Activated naive CD8-positive, alpha-beta T cell treated with anti-CD3 and anti-CD28 coated beads for 36 hours (primary cell): ENCODE measurements at places on chromosomes 2 and 18. TPM values are rescaled to one million over a fixed set of nuclear protein-coding genes. Genes with fewer than 3 reads are reported as not detected.
A peak's percentile ranks its signal among the peaks of the same experiment; 100 is the strongest.

Gene FAM161A
- total RNA-seq = 7.0 TPM

Gene RBM43
- 4.8 TPM for total RNA-seq

Gene PER2
- total RNA-seq = 15.3 TPM

Gene COL5A2
- 3.1 TPM for total RNA-seq

Gene CCDC121
- 0.60 TPM for total RNA-seq

DNA sequence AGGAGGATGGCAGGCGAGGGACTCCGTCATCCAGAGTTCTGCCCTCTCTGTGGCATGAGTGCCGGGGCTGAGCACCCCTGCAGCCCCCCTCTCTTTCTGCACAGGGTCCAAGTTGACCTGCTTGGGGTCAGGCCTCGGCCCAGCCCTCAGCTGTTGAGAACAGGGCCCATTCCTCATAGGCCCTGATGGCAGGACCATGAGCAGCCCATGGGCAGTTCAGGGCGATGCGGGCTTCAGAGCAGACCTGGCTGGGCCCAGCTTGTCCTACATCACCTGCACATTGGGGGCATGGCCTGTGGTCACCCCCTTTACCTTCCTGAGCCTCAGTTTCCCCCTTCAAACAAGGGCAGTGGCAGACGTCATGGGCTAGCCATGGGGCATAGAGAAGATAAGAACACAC, 238.1 kb downstream of the SEPTIN10 start:
- H3K27ac ChIP-seq = no peak overlapping the region
- H3K27me3 ChIP-seq = no peaks in the 10 kb centered on the region
- no peaks in the 10 kb centered on the region for H3K4me1 ChIP-seq
- H3K4me3 ChIP-seq = no peak overlapping the region
- DNase-seq = no peak
- peaks cover 2% of the 10 kb centered on the region for H3K36me3 ChIP-seq

DNA sequence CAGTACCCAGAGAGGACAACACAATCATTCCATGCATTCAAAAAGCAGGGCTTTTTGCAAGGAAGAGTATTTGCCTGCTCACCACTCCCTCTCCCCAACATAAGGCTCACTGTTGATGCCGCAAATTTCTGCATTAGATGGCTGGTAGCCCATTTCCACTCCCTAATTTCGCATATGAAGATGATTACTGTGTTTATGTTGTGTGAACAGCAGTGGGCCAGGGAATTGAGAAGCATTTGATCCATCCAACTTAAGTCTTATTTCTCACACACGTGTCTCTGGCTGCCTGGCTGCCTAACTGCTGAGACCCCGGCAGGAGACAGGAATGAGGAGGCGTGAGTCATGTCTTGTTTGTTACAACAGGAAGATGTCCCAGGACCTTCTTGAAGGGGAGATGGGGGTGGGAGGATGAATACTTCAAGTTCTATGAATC, 294.1 kb downstream of the ALK start:
- no peak for DNase-seq
- H3K4me1 ChIP-seq = no peaks in the 10 kb centered on the region
- no peak overlapping the region for H3K27ac ChIP-seq
- H3K36me3 ChIP-seq = no peaks in the 10 kb centered on the region

DNA sequence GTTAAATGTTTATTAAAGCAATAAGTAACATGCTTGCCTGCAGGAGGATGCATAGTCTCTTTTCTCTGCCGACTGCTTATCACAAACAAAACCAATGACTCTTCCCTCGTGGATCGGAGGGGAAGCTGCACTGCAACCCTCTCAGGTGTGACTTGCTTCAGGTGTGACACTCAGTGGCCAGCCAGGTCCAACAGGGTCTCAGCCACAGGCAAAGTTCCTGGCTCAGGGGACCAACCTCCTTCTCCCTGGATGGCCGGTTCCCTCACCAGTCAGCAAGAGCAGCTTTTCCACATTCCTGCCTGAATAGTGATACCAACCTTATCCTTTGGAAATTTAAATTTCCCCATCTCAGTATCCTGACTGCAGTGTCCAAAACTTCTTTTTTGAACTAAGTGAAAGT, 383.5 kb downstream of the CMPK2 start:
- H3K4me1 ChIP-seq = no peaks in the 10 kb centered on the region
- H3K27ac ChIP-seq = no peak overlapping the region
- H3K36me3 ChIP-seq = no peaks in the 10 kb centered on the region
- H3K27me3 ChIP-seq = no peaks in the 10 kb centered on the region
- no peak for DNase-seq
- H3K4me3 ChIP-seq = no peak overlapping the region

DNA sequence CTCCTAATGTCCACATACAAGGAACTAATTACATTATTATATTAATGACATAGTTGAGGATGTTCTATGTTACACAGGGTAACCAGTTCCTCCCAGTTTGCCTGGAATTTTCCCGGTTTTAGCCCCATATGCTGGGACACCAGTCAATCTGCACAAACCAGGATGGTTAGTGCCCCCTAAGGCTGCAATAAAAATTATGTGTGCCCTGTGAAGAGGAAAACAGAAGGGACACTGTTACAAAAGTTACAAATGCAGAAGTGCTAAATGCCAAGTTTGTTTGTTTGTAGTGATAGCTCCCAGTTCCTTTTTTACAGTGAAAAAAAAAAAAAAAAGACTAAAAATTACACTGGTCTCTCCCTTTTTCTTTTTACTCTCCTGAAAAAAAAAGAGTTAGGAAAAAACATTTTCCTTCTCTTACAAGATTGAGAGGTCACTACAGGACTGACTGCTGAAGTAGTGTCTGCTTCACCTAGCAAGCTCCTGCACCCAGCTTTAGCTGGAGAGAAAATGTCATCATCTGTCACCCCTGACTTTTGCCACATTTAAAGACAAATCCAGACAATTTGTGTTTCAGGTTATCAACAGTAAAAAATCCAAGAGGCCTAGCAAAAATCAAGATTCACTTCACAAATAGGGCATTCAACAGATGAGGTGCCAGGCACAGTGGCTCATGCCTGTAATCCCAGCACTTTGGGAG, 3.2 kb downstream of the ANKRD44 start:
- peaks cover 73% of the 10 kb centered on the region for H3K4me1 ChIP-seq
- H3K27me3 ChIP-seq = no peaks in the 10 kb centered on the region
- DNase-seq = no peak
- H3K4me3 ChIP-seq = peak overlapping the region; percentile 86

DNA sequence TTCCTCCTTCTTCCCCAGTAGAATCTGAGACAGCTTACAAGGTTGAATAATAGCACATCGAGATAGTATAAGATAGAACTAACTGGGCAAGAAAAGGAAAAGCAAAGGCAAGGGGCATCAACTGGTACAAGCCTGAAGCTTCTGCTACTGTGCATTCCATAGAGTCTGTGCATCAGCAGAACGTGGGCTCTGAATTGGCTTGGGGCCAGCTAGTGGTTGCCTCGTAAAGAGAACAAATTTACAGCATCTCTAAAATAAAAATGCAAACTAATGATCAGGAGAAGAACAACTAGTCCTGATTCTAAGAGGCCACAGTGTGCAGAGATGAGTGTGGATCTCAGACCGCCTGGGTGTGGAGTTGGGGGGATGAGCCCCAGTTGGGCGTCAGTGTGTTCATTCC, 36.6 kb downstream of the UPP2 start:
- H3K4me1 ChIP-seq = no peaks in the 10 kb centered on the region
- H3K36me3 ChIP-seq = no peaks in the 10 kb centered on the region
- no peak for DNase-seq

- no peak overlapping the region for H3K4me3 ChIP-seq
- H3K27me3 ChIP-seq = peaks cover 4% of the 10 kb centered on the region
- no peak overlapping the region for H3K27ac ChIP-seq
- H3K4me1 ChIP-seq = no peaks in the 10 kb centered on the region
- H3K36me3 ChIP-seq = no peaks in the 10 kb centered on the region
These were observed 105.9 kb upstream of the SIX2 start for GRCh38 chr2:45115181-45115580.

DNA sequence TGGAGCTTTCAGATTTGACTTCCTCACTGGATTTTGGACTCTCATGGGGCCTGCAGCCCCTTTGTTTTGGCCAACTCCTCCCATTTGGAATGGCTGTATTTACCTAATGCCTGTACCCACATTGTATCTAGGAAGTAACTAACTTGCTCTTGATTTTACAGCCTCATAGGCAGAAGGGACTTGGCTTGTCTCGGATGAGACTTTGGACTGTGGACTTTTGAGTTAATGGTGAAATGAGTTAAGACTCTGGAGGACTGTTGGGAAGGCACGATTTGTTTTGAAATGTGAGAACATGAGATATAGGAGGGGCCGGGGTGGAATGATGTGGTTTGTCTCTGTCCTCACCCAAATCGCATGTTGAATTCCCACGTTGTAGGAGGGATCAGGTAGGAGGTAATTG, 233.4 kb upstream of the GALNT5 start:
- H3K4me3 ChIP-seq = no peak overlapping the region
- H3K27ac ChIP-seq = no peak overlapping the region
- no peaks in the 10 kb centered on the region for H3K27me3 ChIP-seq
- no peaks in the 10 kb centered on the region for H3K36me3 ChIP-seq
- H3K4me1 ChIP-seq = no peaks in the 10 kb centered on the region

DNA sequence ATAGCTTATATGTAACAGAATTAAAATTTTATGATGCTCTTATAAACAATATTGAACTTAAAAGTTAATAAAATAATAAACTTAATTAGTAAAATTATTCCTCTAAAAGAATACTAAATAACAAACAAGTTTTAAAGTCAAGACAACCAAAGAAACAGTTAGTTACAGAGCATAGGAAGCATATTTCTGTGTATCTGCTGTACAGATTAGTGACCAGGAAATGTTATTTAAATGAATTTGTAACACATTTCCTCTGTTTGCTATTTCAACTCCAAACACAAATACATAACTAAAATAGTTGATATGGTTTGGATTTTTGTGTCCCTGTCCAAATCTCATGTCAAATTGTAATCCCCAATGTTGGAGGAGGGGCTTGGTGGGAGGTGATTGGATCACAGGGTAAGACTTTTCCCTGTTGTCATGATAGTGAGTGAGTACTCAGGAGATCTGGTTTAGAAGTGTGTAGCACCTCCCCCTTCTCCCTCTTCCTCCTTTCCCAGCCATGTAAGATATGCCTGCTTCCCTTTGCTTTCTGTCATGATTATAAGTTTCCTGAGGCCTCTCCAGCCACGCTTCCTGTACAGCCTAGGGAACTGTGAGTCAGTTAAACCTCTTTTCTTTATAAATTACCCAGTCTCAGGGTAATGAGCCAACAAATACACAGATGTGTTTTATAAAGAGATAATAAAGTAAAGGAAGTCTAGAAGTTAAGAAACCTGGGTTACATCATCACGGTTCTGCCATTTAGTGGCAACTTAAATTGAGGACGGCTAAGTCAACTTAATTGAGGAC, 51.8 kb downstream of the ROCK2 start:
- H3K36me3 ChIP-seq = peaks cover 6% of the 10 kb centered on the region
- no peak overlapping the region for H3K27ac ChIP-seq
- no peak for DNase-seq

DNA sequence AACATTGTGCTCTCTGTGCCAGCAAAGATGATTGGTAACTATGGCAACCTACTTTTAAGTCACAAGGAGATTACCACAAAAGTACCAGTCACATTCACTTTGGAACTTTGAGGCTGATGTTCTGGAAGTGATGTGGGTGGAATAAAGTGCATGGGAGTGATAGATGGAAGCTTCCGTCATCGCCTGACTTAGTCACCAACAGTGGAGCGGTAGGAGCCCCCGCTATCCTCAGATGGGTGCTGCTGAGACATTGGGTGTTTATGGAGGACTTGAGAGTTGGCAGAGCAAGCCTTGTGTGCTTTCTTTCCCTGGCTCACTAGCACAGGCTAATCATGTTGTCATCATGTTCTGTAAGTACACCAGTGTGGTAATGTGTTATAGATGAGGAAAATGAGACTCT, 4.6 kb downstream of the PPP1R7 start:
- peaks cover 17% of the 10 kb centered on the region for H3K36me3 ChIP-seq
- H3K4me3 ChIP-seq = no peak overlapping the region
- H3K4me1 ChIP-seq = peaks cover 34% of the 10 kb centered on the region
- H3K27ac ChIP-seq = no peak overlapping the region
- no peak for DNase-seq
- no peaks in the 10 kb centered on the region for H3K27me3 ChIP-seq

- DNase-seq = no peak
- H3K36me3 ChIP-seq = no peaks in the 10 kb centered on the region
- H3K27me3 ChIP-seq = no peaks in the 10 kb centered on the region
- H3K4me3 ChIP-seq = no peak overlapping the region
- H3K27ac ChIP-seq = no peak overlapping the region
- H3K4me1 ChIP-seq = no peaks in the 10 kb centered on the region
These were observed 33.9 kb upstream of the IKZF2 start for GRCh38 chr2:213185147-213185822.

DNA sequence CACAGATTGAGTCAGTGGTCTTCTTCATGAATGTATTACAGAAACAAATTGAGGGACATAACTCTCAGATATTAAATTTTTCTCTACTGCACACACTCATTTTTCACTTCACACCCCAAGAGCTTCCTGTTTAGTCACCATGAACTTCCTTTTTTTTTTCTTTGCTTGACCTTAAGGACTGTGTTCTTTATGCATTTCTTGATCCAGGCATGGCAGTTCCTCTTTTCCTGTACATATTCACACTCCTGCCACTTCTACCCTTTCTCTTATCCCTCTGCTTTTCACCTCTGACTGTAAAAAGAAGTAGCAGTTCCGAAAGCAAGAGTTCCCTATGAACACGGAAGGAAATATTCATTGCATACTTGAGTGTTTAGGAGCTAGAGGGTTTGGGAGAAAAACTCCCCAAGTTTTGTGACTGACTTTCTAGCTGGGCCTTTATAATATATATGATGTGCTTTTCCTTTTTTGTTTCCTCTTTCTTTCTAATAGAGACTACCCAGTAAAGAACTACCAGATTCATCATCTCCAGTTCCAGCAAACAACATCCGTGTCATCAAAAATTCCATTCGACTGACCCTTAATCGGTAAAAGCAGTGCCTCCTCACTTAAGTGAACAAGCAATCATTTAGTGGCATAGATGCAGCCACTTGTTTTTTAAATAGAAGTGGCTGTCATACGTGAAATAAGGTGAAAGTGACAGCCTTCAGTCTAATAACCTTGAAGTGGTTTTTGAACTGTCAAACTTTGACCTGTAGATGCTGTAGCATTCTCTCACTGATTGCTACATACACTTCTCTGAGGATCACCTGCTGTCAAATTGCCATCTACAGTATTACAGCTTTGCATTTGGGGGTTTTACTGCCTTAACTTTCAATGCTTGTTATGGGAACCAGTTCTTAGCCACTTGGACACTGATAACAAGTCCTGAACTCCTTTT, 40.8 kb downstream of the PAPOLG start:
- H3K27me3 ChIP-seq = no peaks in the 10 kb centered on the region
- H3K4me3 ChIP-seq = no peak overlapping the region
- H3K27ac ChIP-seq = peak overlapping the region; percentile 62
- DNase-seq = no peak
- H3K36me3 ChIP-seq = peaks cover 23% of the 10 kb centered on the region

DNA sequence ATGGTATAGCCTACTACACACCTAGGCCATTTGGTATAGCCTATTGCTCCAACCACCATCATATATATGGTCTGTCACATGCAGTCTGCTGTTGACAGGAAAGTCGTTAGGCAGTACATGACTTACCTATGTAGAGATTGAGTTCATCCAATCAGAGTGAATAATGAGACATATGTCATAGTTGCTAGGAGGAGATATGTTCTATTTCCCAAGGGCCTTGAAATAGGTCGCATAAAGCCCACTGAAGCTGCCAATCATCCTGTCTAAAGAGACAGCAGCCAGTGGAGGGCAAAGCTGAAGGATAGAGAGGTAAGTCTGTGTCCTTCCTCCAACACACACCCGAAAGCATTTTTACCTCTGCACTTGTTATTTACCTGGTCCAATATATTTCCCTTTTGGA, 263.4 kb downstream of the PTPRM start:
- DNase-seq = no peak
- no peak overlapping the region for H3K4me3 ChIP-seq
- no peaks in the 10 kb centered on the region for H3K36me3 ChIP-seq

GRCh38 chr2:107197594-107198294, 311.8 kb upstream of the ST6GAL2 start:
- H3K4me1 ChIP-seq = no peaks in the 10 kb centered on the region
- H3K4me3 ChIP-seq = no peak overlapping the region
- DNase-seq = no peak
- no peak overlapping the region for H3K27ac ChIP-seq
